ENCODE measurements at places on chromosomes 4 and X.

GRCh38 chrX:12441381-12442128 lies 303.3 kb downstream of the FRMPD4 start:
- DNase-seq = no peak

DNA sequence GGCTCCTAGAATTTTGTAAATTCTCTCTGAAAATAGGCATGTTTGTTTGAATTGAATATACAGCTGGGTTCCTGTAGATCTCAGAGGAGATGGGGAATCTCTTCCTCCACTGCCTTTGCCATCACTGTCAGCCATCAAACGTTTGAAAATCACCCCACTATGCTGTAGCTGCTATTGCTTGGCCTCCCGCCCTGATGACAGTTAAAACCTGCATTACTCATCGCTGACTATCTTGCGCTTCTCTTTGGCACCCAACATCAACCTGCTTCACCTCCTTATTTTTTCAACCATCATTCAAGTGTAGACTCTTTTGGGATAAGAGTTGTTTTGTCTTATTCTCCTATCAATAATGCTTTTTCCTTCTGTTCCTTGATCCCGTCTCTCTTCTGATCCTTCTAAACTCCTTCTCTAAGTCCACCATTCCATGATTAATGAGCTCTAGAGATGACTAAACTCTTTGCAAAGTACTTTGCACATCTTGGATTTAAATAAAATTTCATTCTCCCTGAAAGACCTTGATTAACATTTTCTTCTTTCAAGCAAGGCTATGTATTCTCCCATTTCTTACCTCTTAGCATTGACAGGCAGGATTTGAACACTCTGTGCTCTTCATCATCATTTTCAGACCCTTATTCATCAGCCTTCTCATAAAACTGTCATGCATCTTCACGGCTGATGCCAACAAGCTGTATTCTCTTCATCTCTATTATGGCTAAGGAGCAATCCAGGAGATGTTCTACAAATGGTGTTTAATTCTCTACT lies 133.0 kb downstream of the SNCA start:
- no peak for DNase-seq

DNA sequence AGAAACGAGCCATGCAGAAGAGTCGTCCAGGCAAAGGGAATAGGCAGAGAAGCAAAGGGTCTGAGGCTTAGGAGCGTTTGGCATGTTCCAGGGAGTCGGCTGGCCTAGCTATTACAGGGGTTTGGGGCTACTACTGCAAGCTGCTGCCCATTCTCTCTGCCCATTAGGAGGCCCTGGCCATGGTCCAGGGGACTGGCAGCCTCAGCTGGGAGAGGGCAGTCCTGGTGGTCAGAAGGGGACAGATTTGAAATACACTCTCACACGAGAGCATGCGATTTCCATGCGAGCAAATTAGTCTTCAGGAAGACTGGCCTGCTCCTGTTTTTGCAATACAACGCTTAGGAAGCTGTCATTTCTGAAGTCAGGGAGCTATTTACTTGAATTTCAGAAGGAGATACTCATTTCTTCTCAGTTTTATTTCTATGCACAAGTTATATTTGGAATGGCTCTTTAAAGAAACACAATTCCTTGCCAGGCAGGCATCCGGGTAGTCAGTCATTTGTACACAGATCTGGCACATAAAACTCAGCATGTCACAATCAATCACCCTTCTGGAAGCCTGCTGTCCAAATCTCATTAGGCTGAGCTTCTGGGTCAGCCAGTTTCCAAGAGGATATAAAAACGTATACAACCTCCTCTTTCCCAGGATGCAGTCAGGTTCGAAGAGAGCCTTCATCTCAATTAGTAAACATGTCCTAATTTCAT lies 27.0 kb downstream of the PROM1 start:
- DNase-seq = no peak

DNA sequence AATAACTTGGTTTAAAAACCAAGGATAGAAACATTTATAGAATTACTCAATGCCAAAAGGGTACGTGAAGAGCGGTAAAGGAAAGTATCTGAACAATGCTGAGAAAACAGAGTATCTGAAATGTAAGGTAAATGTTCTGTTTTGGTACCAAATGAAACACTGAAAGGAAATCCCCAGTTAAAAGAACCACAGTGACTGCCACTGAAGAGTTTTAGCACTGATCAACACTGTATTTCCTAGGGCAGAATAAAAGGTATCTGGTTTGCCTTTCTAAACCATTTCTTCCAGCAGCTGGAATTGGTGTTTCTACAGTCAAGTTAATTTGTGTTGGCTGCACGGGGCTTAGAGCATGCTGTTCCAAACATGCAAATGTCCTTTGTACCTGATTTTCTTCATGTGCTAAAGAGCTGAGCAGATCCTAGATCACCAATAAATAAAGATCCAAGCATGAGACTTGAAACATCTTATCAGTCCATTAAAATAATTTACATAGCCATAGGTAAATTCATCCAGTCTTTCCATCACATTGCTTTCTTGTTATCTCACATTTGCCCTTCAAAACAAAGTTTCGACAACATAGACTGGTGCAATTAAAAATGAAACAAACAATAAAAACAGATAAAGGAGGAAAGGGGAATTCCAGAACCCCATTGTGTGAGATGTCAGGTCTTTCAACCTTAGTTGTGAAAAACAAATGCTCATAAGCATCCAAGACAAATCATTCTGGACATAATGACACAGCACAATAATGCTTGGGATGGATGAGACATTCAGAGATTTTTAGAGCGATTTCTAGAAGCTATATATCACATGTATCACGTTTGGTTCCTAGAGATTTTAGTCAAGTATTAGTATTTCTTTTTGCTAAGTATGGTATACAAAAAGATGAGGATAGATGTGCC lies 38.6 kb downstream of the MFAP3L start:
- DNase-seq = no peak

- DNase-seq = no peak
Measured at GRCh38 chr4:67365661-67366245, 179.6 kb downstream of the CENPC start.

DNA sequence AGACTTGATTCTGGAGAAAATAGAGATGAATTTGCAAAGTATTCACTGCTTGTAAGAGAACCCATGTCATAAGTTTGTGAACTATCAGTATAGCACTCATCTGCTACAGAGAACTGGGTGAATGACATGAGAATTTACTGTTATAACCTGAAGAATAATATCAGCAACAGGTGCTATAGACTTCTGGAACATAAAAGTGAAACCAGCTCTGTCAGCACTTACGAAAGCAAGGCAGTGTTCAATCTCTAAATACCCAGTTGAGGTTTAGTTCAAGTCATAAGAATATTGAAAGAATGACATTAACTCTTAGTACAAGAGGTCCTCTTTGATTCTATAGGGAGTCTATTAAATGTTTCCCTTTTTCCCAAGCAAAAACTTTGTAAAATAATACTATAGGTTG lies 232.9 kb upstream of the ANKRD50 start:
- DNase-seq = no peak

DNA sequence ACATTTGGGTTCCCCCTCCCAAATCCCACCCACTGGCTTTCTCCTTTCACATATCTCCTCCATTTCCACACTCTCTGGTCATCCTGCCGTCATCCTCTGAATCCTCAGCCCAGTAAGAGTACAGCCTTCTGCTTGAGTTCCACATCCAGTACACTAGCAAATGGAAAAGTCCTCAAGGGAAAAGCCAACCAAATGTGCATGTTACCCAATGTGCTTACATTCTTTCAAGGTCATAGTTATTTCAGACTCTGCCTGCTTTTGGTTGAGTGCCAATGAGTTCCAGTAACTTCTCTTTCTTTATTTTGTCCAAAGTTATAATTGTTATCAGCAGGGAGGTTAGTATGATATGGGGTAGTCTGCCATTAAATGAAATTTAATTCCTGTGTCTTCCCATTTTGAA lies 78.1 kb downstream of the SRPX start:
- no peak for DNase-seq

GRCh38 chr4:8284391-8284790 lies 14.8 kb downstream of the HTRA3 start:
- no peak for DNase-seq

GRCh38 chr4:4647041-4647440 lies 105.2 kb upstream of the STX18 start:
- no peak for DNase-seq

DNA sequence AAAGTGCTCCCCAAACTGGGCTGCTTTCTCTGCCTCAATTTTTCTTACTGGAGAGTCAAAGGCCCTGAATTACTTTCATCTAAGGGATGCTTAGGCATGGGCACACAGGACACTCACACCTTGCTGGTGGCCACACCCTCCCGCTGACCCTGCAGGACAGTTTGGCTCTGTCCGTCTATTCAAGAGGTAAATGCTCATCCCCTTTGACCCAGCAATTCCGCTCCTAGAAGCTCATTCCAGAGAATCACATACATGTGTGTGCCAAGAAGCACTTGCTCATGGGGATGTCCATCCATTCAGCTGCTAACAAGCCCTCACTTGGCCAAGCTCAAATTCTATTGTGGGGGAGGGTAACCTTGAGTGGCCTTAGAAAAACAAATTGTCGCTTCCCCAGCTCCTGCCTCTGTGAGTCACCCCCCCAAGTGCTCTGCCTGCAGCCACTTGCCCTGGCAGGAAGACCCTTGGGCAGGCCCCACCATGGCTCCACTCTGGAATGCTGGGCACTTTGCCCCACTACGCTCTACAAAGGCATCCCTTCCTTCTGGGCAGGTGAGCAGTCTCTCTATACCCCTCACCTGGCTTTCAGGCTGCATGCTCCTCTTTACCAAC lies 54.5 kb downstream of the HTRA3 start:
- DNase-seq = no peak

- no peak for DNase-seq
Measured at GRCh38 chrX:17876135-17876534, 15.0 kb upstream of the RAI2 start.

GRCh38 chrX:109914114-109914849 lies 88.6 kb upstream of the TMEM164 start:
- no peak for DNase-seq

GRCh38 chrX:25144043-25144940 lies 128.5 kb upstream of the ARX start:
- no peak for DNase-seq

- DNase-seq = no peak
Measured at GRCh38 chr4:124480061-124480460, 232.5 kb downstream of the ANKRD50 start.

GRCh38 chr4:94436512-94436911 lies 15.2 kb upstream of the PDLIM5 start:
- no peak for DNase-seq

GRCh38 chr4:2417765-2418649 lies at the start of gene ZFYVE28:
Gene ZFYVE28 (minus strand): TSS chr4:2418645. CDS start chr4:2418323, 322 bp downstream.
- no peak for DNase-seq

DNA sequence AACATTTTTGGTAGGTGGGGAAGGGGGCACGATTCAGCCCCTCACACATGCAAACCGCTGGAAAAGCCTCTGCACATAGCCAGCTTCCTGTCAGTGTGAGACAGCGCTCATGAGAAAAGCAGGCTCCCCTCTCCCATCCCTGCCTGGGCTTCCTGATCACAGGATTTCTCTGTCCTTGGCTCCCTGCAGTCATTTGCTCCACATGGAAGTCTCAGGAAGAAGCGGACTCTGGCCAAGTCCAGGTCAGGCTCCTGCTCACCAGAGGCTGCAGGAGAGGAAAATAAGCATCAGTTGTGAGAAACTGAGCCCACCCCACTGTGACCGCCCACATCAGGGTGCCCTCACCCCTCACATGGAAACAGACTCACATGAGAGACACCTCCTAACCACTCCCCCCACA lies 664.3 kb upstream of the TENM3 start:
- no peak for DNase-seq

DNA sequence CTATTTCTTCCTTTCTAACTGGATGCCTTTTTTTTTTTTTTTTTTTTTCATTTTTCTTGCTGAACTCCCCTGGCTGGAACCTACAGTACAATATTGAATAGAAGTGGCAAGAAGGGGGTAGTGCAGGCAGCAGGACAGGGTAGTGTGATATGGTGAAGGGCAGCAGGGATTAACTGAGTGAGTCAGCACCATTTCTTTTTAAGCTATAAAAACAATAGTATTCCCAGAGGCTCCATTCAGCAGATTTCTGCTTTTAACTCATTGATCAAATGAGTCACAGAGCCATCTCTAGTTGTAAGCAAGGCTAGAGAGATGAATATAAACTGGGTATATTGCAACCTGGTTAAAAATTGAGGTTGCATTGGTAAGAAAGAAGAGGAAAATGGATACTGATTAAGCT lies 53.6 kb upstream of the SETD7 start:
- DNase-seq = no peak

DNA sequence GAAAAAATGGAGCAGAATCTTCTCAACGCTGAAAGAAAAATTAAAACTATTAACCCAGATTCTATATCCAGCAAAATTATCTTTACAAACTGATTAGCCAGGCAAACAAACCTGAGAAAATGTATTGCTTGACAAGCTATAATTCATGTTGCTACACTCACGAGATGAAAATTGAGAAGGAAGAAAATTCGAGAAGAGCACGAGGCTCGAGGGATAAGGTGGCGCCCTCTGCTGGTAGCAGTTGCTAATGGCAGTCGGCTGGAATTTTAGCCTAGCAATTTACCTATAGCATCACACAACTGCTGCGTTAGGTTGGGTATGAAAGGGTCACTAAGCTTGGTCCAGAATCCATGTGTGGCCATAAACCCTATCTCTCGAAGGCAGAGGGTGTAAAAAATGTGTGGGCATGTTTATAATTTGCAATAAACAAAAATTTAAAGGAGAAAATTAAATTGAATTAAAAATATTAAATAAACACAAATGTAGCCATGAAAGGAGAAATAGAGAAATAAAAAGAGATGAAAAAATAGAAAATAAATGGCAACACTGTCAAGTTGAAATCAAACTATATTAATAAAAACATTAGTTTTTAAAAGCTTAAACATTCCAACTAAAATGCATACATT lies 126.6 kb downstream of the PPP4R3C start:
- DNase-seq = no peak

DNA sequence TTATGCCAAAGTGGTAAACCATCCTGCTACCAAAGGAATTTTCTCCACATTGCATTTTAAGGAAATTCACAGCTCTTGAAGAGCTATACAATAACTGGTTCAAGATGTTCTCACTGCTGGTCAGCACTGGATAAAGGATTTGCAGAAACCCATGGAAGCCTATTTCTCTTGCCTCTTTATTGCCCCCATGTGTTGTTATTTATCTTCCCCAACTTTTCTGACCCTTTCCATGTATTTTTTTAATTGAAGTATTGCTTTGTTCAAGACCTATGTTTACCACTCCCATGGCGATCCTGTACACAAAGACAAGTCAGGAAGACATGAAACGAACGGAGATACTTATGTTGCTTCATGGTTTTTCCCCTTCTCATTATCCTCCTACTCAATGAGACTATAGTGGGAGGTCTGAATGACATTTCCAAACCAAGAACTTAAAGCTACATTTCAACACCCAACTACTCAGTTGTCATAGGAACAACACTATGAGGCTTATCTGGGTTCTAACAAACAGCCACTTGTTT lies 566.4 kb upstream of the DIPK2B start:
- DNase-seq = no peak

DNA sequence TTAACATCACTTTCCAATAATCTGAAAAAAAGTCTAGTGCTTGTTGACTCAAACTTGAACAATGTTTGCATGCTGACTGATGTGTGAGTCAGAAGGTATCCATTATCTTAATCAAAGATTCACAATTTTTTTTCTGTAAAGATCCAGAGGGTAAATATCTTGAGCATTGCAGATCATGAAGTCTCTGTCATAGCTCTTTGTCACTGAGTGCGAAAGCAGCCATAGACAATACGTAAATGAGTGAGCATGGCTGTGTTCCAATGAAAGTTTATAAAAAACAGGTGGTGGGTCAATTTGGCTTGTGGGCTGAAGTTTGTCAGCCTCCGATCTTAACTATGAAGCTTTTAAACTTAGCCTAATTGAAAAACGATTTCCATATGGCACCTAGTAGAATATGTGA lies 37.7 kb downstream of the NHS start:
- no peak for DNase-seq
